ENCODE measurements at places on chromosomes 2 and 18.

DNA sequence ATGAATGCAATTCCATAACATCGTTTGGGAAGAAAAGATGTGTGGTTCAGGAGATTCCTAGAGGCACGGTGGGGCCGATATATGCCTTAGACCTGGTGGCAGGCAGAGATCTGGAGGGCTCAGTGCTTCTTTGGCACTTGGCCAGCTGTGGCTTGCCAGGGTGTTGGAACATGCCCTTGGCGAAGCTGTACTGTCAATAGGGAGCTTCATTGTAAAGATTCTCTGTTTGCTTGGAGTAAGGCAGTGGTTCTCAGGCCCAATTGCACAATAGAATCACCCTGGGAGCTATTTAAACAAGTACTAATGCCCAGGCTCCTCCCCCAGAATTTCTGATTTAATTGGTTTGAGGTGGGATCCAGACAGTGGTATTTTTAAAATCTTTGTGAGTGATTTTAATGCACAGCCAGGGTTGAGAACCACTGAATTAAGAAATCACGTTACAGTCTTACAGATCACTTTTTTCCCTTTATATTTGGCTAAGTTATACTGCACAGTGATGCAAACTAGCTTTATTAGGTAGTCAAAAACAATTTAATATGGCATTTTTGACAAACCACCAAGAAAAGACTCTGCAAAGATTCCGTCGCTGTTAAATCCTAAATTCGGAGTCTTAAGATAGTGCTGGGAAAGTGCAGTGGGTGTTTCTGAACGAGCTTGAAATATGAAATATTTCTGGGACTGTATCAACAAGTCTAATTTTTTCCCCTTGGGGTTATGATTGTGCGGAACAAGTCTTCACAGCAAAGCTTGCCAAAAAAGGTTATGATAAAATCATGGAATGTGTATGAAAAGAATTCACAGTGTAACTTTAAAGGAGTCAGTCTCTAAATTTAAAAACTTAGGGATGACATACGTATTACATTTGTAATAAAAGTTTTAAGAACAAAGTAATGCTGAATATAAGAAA, 78.0 kb downstream of the CRIM1 start:
- no peak for DNase-seq

DNA sequence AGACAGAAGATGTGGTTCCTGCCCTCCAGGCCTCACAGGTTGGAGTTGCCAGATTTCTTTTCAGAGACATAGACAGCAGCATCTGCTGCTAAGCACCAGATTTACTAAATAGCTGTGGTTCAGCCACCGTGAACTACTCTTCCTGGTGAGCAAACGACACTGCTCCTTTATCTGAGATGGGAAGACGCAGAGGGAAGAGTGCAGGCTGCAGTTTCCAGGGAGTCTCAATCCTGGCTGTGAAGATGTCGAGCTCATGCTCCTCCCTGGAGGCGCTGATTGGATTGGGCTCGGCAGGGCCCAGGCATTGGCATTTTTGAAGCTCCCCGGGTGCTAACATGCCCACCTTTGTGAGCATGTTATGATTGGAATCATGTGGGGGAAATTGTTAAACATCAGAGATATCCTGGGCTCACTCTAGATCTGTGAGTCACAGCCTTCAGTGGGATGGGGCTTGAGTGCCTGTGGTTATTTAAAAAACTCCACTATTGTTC, 314.8 kb downstream of the TSN start:
- DNase-seq, result no peak

GRCh38 chr2:177670791-177671535, 278.4 kb downstream of the AGPS start:
- no peak for DNase-seq

GRCh38 chr2:24894750-24895149, 25.3 kb downstream of the ADCY3 start:
- DNase-seq, result no peak

DNA sequence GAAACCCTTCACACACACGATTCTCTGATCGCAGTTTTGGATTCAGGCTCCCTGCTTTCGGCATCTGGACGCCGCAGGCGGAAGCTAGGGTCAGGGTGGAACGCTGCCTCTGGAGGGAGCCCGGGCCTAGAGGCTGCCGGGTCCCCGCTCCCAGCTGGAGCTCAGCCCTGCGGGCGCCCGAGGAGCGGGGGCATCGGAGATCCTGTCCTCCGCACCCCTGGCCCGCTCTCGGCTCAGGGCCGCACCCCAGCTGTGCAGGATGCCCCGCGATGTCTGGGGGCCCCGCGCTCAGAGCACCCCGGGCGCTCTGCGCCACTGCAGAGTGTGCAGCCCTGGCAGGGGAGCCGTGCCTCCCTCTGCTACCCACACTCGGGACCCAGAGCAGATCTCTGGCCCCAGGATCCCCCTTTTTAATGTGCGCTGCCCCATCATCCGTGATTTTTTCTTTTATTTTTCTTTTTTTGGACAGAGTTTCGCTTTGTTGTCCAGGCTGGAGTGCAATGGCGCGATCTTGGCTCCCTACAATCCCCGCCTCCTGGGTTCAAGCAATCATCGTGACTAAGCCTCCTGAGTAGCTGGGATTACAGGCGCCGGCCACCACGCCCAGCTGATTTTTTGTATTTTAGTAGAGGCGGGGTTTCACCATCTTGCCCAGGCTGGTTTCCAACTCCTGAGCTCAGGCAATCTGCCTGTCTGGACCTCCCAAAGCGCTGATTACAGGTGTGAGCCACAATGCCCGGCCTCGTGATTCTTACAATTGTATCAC, 54.8 kb upstream of the TUBA3E start:
- DNase-seq, result no peak

- no peak for DNase-seq
Measured at GRCh38 chr2:164760179-164760578, 81.4 kb downstream of the COBLL1 start.
